ENCODE measurements at places on chromosomes 7 and 10.

- no peak for DNase-seq
These were observed 293.4 kb upstream of the MKLN1 start for GRCh38 chr7:131034166-131034881.

- DNase-seq, result no peak
These were observed 31.8 kb downstream of the DNMBP start for GRCh38 chr10:99977916-99978315.

DNA sequence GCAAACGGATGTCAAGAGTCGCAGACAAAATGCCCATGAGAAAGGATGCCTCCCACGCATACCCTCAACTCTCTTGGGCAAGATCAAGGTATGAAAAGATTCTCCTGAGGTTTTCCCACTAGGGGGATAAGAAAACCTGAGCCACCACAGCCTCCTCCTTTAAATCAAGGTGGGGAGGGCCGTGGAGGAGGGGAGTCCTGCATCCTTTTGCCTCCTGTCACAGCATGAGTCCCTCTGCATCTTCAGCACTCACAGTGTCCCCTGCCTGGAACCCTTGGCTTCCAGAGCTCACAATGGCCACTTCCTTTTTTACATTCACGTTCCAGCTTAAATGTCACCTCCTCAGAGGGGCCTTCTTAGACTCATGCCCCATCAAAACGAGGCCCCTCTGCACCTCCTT lies 207.6 kb downstream of the GLI3 start:
- no peak for DNase-seq

GRCh38 chr10:60992636-60993035 lies 48.7 kb upstream of the RHOBTB1 start:
- DNase-seq, result no peak

DNA sequence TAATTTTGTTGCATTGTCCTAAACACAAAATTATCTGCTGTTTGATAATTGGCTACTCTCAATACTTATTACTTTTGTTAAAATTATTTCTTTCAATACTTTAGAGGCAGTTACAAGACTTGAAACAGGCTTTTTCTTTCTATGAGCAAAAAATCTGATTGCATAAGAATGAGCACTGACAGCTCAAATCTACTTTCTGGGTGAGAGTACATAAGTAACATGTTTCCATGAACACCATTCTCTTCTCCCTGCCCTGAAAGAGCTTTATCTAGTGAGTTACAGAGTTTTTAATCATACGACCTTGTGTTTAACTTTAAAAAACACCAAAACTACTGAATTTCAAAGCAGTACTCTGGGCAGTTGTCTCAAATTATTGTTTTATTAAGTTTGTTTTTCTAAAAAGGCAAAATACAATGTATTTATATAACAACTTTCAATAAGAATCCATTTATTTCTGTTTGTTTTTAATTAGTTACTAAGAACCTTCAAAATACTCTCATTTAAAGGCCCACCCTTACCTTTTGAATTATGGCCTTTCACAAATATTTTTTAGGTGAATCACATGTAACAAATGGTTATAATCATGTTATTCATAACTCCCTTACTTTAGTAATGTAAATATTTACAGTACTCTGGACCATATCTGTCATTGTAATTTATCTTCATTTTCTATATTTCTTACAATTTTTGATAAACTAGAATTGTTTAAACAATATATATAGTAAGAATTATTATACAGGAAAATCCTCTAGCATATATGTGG lies 23.0 kb upstream of the TFAM start:
- DNase-seq, result no peak

DNA sequence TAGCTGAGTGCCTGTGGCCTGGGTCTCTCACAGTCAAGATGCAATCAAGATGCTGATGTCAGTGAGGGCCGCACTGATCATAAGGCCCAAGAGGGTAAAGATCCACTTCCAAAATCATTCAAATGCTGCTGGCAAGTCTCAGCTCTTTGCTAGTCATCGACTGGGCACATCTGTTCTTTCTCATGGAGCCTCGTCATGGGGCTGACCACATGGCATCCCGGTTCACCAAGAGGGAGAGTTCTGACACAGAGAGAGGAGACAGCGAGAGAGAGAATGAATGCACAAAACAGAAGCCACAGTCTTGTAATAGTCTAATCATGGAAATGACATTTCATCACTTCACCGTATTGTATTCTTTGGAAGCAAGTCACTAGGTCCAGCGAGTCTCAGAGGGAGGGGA lies 1067.5 kb upstream of the C7orf33 start:
- DNase-seq, result no peak

GRCh38 chr10:23317416-23317815 lies 27.2 kb downstream of the C10orf67 start:
- DNase-seq, result no peak

- no peak for DNase-seq
These were observed 129.5 kb downstream of the SDK1 start for GRCh38 chr7:3430588-3430987.

GRCh38 chr10:98224996-98225395 lies 43.0 kb downstream of the LOXL4 start:
- DNase-seq, result no peak

- DNase-seq, result no peak
These were observed 92.5 kb downstream of the CFAP58 start for GRCh38 chr10:104446151-104446550.

- DNase-seq, result no peak
These were observed 37.2 kb downstream of the PDE1C start for GRCh38 chr7:32033006-32033405.

DNA sequence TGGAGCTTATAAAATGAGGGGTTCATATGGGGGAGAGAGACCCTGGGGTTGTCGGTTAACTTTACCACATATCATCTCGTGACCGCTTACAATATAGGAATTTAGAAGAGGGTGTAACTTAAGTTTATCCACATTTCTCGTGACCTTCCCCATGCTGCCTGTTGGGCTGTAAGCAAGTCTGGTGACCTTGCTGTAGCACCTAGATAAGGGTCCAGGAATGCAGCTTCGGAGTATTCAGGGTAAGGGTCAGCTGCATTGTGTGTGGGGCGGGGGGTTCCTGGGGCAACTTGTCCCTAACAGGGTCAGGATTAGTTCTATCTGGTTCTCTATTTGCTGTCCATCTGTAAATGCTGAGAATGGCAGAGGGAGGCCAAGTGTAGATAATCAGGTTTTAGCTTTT lies 1.3 kb upstream of the CHST3 start:
- no peak for DNase-seq

GRCh38 chr7:101650579-101651081 lies 21.5 kb upstream of the MYL10 start:
- DNase-seq, result no peak

GRCh38 chr10:11538834-11539190 lies 72.6 kb downstream of the USP6NL start:
- no peak for DNase-seq

GRCh38 chr7:155356323-155357105 lies 58.8 kb downstream of the INSIG1 start:
- DNase-seq, result peak; percentile 15

DNA sequence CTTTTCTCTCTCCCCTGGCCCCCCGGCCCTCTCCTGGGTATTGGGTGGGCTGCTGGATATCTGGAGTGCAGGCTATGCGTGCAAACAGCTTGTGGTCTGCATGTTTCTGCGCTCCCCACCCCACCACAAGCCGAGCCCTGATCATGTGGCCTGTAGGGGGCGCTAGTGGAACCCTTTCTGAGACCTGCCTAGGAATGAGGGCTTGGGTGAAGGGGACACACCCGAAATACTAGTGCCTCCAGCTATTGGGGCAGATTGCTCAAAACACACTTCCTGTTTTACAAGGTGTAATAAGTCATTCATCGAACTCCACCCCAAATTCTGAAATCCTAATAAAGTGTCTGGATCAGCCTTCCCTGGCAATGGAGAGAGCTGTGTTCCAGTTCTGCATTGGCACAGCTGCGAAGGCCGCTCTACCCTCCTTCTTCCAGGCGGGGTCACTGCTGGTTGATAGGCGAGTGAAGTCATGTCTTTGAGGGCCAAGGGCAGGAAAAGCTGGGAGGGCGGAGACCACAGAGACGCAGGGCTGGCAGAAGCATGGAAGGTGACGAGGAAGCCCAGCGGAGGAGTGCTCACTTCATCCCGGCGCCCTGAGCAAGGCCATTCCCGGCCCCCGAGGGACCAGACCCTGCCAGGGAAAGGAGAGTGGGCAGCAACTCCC lies 19.8 kb upstream of the PRRT4 start:
- no peak for DNase-seq

- no peak for DNase-seq
These were observed 116.0 kb downstream of the SLIT1 start for GRCh38 chr10:97069576-97070362.

- DNase-seq, result no peak
These were observed 50.9 kb downstream of the SEMA3D start for GRCh38 chr7:85135977-85136376.

- no peak for DNase-seq
These were observed 204.1 kb upstream of the POM121L12 start for GRCh38 chr7:52831321-52831720.

GRCh38 chr7:156577645-156578577 lies 62.7 kb upstream of the RNF32 start:
- no peak for DNase-seq

DNA sequence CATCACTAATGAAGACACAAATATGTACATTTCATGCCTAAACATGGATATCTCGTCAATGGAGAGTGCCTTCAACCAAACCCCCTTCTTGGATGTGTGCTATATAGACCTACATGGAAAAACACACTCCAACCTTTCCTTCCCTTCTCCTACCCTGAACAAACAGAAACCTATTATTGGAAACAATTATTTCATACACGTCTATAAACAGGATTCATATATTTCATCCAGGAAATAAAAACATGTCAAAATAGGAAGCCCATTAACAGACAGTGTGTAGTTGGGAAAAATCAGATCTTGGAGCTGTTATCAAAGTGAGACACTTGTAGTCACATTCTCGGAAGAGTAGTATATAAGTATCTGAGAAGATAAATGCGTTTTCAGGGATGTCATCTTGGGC lies 81.1 kb downstream of the NRP1 start:
- no peak for DNase-seq

DNA sequence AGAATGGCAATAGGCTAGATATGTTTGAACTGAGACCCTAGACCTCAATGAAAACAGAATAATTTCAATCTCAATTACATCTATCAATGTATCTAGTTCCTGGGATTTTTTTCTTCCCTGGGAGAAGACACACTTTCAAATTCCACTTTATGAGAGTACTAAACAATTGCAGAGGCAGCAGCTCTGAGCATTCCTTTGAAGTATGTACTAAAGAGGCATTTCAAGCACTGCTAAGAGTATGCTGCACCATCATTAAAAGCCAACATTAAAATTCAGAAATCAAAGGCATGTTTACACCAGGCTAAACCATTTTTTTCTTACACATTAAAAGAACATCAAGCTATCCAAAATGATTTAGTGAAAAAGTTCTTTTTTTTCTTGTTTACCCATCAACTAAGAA lies 297.9 kb upstream of the CACNA2D1 start:
- no peak for DNase-seq

- DNase-seq, result no peak
These were observed 657 bp downstream of the CDNF start for GRCh38 chr10:14837003-14837756.

- DNase-seq, result no peak
These were observed 82.5 kb downstream of the RTKN2 start for GRCh38 chr10:62185919-62186692.

DNA sequence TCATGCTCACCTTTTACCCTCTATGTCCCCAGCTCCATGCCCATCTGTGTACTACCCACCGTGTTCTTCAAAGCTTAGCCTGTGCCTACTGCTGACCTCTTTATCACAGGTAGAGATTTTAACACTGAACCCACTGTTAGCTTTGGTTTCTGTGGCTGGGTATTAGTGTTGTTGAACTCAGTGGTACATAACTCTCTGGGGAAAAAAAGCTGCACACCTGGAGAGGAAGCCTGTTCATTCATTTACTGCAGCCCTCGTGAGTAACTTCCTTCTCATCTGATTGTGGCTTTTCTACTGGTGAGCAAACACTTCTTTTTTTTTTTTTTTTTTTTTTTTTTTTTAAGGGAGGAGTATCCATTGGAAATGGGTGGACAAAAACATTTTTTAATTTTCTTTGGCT lies 326.3 kb downstream of the CCSER2 start:
- no peak for DNase-seq

GRCh38 chr10:123141791-123142700 lies 5.9 kb upstream of the HMX2 start:
- DNase-seq, result no peak

DNA sequence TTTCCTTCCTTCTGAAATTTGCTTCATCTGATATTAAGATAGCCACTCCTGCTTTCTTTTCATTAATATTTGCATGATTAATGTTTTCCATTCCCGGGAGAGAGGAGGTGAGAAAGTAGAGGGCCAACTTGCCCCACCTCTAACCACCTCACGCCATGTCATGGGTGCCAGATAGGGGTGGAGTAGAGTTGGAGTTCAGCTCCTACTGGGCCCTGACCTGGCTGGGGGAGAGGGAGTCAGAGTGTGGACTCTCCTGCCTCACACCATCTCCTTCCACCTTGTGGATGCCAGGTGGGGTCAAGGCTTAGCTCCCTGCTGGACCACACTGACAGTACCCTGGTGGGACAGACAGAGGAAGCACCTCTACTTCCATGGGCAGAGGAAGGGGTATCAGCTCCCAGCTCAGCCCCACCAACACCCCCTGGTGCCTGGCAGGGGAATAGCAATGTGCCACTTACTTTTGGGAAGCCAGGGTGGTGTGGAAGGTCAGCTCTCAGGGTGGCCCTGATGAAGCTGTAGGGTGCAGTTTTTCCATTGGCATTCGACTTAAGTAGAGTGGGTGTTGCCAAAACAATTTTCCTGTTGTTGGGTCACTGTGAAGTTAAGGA lies 28.0 kb downstream of the CHST12 start:
- no peak for DNase-seq

GRCh38 chr10:73799899-73800559 lies 11.4 kb downstream of the NDST2 start:
- DNase-seq, result no peak

DNA sequence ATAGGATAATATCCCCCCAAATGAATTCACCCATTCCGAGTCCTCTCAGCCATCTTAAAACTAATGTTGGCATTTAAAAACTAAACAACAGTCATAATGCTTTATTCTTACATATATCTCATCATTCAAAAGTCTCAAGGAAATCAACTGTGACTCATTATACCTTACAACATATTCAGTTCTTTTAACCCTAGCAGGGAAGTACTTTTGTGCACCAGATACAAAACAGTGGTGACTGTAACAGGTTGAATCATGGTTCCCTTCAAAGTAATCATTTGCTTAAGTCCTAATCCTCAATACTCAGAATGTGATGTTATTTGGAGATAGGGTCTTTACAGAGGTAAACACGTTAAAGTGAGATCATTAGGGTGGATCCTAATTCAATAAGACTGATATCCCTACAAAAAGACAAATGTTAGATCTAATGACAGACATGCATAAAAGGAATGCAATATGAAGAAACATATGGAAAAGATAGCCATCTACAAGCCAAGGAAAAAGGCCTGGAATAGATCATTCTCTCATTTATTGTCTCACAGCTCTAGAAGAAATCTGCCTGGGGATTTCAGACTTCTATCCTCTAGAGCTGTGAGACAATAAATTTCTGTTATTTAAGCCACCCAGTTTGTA lies 42.3 kb downstream of the RELN start:
- no peak for DNase-seq

- DNase-seq, result no peak
These were observed 35.3 kb upstream of the TNKS2 start for GRCh38 chr10:91762878-91763277.

GRCh38 chr10:126375926-126376554 lies 12.2 kb downstream of the ADAM12 start:
- no peak for DNase-seq

- no peak for DNase-seq
These were observed 11.2 kb downstream of the TRIM56 start for GRCh38 chr7:101096331-101096956.

Data from COR-L47 (cell line).